ENCODE measurements at places on chromosomes 6 and 20.

DNA sequence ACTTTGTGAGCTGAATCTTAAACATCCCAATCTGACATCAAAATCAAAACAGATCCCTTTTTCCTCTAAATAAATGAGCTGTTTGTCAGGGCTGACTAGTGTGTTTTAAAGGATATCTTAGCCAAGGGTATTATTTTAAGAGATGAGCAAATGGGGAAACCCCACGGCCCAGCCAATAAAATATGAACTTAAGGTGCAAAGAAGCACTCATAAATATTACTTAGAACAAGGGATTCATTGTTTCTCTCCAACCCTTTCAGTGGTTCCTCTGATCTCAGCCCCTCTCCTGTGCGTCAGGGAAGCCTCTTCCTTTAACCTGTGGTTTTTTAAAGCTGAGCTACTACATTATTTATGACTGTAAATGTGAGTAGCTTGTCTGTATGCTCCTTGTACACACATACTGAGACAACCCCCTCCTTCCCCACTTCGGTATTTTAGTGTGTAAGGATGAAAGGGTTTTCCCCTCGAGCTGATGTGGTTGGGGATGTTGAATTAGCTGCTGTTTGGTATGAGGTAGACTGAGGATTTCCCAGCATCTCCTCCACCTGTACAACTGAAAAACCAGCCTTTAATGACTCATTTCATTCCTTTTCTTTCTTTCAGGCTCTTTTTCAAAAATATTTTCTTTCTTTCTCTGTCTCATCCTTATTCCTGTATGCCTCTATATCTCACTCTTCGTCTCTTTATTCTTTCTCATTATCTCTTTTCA, 6.5 kb downstream of the BMP5 start:
- no peak for DNase-seq

DNA sequence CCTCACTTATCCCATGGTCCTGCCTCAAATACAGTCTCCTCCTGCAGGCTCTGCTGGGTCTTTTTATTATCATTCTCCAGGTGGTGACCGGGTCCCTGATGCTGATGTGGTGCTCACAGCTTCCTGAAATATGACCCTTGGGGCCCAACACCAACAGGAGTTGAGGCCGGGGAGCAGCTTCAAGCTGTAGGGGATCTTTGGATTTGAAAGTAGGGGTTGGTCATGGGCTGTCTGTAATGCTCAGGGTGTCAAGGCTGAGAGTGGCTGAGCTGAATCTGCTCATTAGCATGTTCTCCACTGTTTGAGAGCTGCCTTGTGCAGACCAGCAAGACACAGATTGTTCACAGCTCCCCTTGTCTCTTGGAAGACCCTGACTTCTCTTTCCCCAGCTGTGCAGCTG, 35.5 kb downstream of the HLA-F start:
- DNase-seq, result no peak

DNA sequence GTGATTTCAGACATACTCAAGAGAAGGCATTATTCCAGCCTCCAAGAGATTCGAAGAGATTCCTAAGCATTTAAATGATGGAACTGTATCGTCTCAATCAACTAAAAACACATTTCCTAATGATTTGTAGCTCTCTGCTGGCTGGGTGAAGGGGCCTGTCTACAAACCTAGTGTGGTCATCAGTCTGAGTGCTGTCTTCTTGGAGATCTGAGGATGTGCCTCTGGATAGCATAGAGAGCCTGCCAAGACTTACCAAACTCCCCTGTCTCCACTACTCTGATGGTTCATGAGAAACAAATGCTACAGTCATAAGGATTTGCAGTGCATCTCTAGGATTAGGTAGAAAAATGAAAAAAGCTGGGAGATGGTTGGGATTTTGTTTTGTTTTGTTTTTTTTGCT, 176.9 kb upstream of the CITED2 start:
- no peak for DNase-seq

GRCh38 chr6:129596522-129596921, 113.5 kb downstream of the ARHGAP18 start:
- DNase-seq, result no peak

DNA sequence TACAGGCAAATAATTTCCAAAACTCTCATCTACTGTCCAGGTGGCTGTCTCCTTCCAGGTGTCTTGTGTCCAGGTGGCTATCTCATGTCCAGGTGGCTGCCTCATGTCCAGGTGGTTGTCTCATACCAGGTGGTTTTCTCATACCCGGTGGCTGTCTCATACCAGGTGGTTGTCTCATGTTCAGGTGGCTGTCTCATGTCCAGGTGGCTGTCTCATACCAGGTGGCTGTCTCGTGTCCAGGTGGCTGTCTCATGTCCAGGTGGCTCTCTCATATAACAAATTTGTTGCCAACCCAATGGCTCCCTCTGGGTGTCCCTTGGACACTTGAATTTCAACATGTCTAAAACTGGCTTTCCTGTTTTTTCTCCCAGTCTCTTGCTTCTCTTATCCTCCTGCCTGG, 14.3 kb upstream of the SLC22A3 start:
- DNase-seq, result no peak

DNA sequence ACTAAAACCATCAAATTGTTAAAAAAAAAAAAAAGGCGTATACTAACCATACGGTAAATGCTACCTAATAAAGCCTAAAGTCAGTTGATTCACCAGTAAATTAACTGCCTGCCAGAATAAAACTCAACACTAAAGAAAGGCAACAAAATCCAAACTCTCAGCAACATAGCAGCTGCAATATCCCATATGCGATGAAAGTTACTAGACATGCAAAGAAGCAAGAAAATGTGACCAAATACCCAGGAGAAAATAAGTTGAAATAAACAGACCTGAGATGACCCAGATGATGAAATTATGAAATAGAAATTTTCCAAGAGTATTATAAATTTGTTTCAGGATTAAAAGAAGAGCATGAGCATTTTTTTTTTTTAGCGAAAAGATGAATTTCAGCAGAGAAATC, 103.6 kb upstream of the EDN1 start:
- DNase-seq, result no peak

GRCh38 chr20:58723628-58723984, 31.0 kb downstream of the NPEPL1 start:
- DNase-seq, result no peak

- DNase-seq, result no peak
Measured at GRCh38 chr6:170036916-170037315, 254.0 kb downstream of the DLL1 start.

DNA sequence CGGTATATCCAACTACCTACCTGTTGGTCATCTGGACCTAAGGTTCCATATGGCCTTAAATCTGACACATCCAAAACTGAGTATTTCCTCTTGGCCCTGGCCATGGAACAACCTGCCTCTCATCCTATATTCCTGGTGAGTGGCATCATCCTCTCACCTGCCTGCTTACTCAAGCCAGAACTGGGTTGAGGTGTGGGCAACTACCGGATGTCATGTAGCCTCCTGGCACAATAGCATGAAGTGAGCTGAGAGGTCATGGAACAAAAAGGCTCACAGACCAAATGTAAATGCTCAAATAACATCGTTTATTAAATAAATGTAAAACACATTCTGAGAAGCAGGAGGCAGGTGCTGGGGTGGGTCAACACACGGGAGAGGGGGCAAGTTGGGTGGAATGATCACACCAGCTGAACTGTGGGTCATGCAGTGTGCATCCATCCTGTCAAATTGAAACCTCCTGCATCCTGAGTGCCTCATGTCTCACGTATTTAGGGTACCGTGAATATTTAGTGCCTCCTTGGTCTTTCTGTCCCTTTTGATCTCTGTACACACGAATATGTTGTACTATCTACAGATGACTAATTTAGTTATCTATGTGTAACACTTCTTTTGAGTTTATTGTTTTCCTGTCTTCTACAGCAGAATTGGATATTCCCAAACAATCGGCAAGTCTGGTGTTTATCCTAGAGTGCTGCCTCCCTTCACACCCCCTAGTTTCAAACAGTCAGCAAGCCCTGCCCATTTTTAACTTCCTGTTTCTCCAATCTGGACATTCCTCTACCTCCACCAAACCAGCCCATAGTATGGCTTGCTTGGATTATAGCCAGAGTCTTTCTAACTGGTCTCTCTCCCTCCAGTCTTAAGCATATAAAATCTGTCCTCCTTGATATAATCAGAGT, 7.9 kb upstream of the POU5F1 start:
- DNase-seq, result no peak

DNA sequence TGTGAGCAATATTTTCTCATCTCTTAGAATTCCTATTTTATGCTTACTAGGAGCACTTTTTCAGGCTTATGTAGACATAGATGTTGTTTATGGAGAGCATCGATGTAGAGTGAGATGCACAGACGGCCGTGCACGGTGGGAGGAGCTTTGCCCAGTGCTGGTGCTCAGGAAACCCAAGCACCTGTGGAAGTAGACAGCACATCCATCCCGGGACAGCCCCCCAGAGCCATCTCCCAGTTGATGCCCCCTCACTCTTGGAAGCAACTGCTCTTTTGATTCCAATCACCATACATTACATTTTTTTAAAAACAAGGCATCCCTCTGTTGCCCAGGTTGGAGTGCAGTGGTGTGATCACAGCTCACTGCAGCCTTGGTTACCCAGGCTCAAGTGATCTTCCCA, 143.7 kb downstream of the SMOC2 start:
- DNase-seq, result no peak

DNA sequence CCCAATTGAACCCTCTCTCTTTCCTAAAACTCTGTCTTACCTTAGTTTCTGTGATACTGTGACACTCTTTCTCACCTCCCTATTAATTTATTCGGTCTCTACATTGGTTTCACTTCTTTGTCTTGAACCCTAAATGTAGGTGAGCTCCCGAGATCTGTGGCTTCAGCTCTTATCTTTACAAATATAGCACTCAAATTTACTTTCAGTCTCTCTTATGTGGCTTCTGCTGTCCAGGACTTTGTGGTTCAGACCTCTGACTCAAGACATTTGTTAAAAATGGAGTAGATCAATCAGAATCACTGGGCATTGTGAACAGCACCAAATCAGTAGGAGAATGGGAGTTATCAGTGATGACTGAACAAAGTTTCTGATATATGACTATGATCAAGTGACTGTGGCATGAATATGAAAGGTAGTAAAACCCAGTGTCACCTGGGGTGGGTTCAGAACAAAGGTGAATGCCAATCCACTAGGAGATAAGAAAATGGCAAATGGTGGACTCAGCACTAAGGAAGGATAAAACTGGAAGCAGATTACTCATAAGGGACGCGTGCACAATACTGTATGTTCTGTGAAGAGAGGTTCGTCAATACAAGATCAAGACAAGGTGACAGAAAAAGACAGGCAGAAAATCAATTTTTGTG, 27.2 kb downstream of the IL17F start:
- DNase-seq, result no peak

DNA sequence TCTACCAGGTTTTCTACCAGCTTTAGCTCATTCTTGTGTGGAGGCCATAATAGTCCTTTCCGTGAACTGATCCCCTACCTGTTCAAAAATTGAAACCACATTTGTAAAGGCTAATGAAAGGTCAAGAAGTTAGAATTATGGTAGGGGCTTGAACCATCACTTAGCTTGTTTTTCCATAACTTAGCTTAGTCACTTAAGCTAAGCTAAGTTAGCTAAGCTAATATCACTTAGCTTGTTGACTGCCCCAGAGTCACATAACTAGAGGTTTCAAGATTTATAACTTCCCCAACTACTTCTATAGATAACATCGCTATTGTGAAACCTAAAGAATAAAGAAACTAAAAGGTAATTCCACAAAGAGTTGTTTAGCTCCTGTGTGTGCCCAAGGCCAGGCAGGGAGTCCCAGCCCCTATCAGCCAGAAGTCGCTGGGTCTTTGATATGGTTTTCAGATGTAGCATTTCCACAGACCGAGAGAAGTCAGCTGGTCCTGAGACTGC, 131.8 kb downstream of the VEGFA start:
- DNase-seq, result no peak

- DNase-seq, result no peak
Measured at GRCh38 chr6:131966443-131966842, 15.3 kb upstream of the CCN2 start.

DNA sequence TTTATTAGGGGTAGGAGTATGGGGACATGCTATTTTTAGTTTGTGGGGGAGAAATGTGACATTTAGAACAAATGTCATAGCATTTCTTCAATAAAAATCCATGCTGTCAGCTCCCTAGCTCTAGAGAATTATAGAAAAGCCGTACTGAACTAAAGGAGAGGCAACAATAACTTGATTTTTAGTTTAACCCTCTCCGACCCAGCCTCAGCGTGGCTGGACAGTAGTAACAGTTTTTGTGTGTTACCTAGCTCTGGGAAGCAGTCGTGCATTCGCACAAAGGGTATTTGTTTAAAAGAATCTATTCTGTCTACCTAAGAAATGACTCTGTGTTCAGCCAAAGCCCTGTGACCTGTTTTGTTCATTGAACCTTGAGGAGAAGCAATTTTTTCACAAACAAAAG, 442.4 kb upstream of the SOX4 start:
- DNase-seq, result no peak

- DNase-seq, result no peak
Measured at GRCh38 chr6:39062014-39062740, 13.6 kb downstream of the GLP1R start.

DNA sequence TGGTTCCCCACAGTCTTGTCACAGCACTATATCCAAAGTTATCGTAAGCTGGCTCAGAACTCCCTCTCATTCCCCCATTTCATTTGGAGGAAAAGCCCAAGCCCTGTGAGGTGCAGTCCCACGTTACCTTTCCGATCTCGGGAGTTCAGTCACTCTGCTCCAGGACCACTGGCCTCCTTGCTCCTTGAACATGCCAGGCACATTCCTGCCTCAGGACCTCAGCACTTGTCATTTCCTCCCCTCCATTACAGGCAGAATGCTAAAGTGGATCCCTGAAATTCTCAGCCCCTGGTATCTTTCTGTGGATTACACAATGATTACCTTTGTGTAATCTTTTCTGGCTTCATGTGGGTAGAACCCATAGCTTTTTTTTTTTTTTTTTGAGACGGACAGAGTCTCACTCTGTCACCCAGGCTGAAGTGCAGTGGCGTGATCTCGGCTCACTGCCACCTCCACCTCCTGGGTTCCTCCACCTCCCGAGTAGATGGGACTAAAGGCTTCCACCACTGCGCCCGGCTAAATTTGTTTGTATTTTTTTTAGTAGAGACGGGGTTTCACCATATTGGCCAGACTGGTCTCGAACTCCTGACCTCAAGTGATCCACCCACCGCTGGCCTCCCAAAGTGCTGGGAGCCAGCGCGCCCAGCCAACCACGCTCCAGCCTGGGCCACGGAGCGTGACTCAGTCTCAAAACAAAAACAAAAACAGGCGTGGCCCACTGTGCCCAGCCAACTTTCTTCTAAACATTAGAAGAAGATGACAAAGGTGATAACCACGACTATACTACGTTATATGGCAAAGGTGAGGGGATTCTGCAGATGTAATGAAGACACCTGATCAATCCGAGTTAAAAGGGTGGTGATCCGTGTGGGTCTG, 4.0 kb upstream of the OXT start:
- DNase-seq, result no peak

GRCh38 chr20:7893014-7893730, 47.1 kb downstream of the HAO1 start:
- DNase-seq, result no peak

DNA sequence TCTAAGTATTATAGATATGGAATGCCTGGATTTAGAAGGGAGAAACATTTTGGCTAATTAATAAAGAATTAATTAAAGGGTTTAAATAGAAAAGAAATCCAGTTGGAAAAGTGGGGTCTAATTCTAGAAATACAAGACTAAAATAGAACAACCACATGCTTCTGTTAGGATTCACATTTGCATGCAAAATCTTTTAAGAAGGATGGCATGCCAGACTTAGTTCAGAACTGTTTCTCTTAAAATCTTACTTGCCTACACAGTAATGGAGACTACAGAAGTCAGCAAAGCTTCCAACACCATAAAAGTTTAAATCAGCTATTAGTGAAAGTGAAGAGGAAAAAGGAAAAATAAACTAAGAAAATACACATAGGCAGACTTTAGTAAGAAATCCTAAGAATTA, 32.7 kb upstream of the KATNA1 start:
- DNase-seq, result no peak

- no peak for DNase-seq
Measured at GRCh38 chr20:48329031-48329615, 498.7 kb downstream of the PREX1 start.
